ENCODE measurements at places on chromosomes 7 and 10. TPM values are rescaled to one million over a fixed set of nuclear protein-coding genes. Genes with fewer than 3 reads are reported as not detected.
A peak's percentile ranks its signal among the peaks of the same experiment; 100 is the strongest.

- peak overlapping the region; percentile 75 for H3K4me3 ChIP-seq
- no peaks in the 10 kb centered on the region for H3K36me3 ChIP-seq
- peak; percentile 20 for DNase-seq
- peaks cover 51% of the 10 kb centered on the region for H3K27me3 ChIP-seq
- H3K27ac ChIP-seq: no peak overlapping the region
- peaks cover 8% of the 10 kb centered on the region for H3K4me1 ChIP-seq
These were observed 148.2 kb downstream of the CELF2 start for GRCh38 chr10:11165591-11166543.

DNA sequence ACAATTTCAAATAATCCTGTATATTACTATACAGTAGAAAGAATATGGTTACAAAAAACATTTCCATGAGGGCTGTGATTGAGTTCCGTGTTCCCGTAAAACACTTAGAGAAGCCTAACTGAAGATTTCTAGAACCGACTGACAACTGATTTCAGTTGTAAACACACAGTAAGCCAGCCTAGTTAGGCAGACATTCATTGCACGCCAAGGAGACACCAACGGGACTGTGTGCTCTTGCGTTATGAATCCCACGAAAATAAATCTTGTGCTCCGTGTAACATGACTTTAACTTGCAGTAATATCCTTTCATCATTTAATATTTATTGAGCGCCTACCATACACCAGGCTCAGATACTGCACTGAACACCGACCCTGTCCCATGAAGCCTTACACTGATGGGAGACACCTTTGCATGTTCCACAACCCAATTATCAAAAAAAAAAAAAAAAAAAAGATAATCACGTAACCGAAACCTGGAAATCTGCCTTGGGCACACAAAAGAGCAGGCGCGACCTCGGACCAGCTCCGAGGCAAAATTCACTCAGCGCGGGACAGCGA lies 420 bp upstream of the KLHL7 start:
- peaks cover 28% of the 10 kb centered on the region for H3K4me1 ChIP-seq
- H3K27me3 ChIP-seq: no peaks in the 10 kb centered on the region
- H3K36me3 ChIP-seq: peaks cover 7% of the 10 kb centered on the region
- H3K27ac ChIP-seq: peak overlapping the region; percentile 100
- DNase-seq: no peak
- H3K4me3 ChIP-seq: peak overlapping the region; percentile 99

- no peak overlapping the region for H3K27ac ChIP-seq
- no peak for DNase-seq
- H3K36me3 ChIP-seq: no peaks in the 10 kb centered on the region
- no peaks in the 10 kb centered on the region for H3K4me1 ChIP-seq
- H3K27me3 ChIP-seq: peaks cover 2% of the 10 kb centered on the region
These were observed 719.1 kb downstream of the AUTS2 start for GRCh38 chr7:70317356-70317755.

Gene TUBAL3
- total RNA-seq: not detected

DNA sequence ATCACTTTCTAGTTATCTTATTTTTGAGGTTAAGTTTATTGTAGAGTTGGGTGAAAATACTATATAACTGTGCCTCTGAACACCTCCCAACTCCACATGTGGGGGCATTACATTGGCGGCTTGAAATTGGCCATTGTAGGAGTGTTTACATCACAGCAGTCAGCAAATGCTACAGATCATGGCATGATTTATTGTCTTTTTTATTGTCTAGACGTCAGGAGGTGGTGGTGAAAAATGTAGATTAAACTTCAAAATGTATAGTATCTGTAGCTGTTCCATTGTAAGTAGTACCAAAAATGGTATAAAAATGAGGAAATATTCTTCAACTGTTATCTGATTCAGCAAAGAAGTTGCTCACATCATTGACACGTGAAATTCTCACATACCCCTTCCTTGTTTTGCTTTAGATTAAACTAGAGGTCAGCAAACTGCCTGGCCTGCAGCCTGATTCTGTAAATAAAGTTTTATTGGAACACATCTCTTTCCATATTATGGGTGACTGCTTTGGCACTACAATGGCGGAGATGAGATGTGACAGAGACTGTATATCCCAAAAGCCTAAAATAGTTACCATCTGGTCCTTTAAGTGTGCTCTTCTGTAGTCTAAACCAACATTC lies 35.0 kb downstream of the TAF3 start:
- peaks cover 1% of the 10 kb centered on the region for H3K36me3 ChIP-seq
- H3K27me3 ChIP-seq: no peaks in the 10 kb centered on the region
- no peak overlapping the region for H3K4me3 ChIP-seq
- H3K4me1 ChIP-seq: peaks cover 42% of the 10 kb centered on the region
- H3K27ac ChIP-seq: no peak overlapping the region

GRCh38 chr7:77520261-77520660 lies 16.8 kb upstream of the PTPN12 start:
- no peak for DNase-seq
- no peak overlapping the region for H3K4me3 ChIP-seq
- peaks cover 4% of the 10 kb centered on the region for H3K4me1 ChIP-seq
- no peak overlapping the region for H3K27ac ChIP-seq

GRCh38 chr10:1100691-1101368 lies 44.6 kb downstream of the WDR37 start:
- no peaks in the 10 kb centered on the region for H3K27me3 ChIP-seq

DNA sequence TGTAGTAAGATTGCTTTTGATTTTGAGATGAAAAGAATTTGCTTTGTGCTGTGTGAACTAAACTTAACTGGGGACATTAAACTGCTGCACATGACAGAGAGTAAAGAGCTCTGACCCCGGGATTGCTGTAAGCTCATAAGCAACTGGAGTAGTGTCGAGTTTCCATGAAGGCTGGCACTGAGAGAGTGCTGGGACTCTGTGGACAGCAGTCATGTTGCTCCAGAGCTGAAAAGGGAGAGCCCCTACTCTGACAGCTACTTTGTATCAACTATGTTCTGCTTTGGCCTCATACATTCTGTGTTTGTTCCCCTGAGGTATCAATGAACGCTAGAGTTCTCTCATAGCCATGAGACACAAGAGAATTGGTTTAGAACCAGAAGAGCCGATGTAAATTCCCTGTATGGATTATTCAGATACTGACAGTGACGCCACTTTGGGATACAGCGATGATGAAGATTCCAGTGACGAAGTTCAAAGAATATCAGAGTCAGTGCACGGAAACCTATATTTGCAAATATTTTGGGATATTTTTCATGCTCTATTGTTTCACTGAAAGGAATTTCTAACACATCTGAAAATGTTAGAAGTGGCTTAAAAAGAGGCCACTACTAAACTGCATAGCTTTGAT lies 185.9 kb upstream of the DKK1 start:
- H3K36me3 ChIP-seq: no peaks in the 10 kb centered on the region
- no peak overlapping the region for H3K27ac ChIP-seq
- H3K4me1 ChIP-seq: no peaks in the 10 kb centered on the region
- H3K4me3 ChIP-seq: no peak overlapping the region

GRCh38 chr10:30531751-30532530 lies 97.6 kb downstream of the LYZL2 start:
- H3K27me3 ChIP-seq: no peaks in the 10 kb centered on the region
- no peak for DNase-seq
- H3K4me1 ChIP-seq: peaks cover 46% of the 10 kb centered on the region
- H3K36me3 ChIP-seq: no peaks in the 10 kb centered on the region
- H3K27ac ChIP-seq: no peak overlapping the region
- no peak overlapping the region for H3K4me3 ChIP-seq

DNA sequence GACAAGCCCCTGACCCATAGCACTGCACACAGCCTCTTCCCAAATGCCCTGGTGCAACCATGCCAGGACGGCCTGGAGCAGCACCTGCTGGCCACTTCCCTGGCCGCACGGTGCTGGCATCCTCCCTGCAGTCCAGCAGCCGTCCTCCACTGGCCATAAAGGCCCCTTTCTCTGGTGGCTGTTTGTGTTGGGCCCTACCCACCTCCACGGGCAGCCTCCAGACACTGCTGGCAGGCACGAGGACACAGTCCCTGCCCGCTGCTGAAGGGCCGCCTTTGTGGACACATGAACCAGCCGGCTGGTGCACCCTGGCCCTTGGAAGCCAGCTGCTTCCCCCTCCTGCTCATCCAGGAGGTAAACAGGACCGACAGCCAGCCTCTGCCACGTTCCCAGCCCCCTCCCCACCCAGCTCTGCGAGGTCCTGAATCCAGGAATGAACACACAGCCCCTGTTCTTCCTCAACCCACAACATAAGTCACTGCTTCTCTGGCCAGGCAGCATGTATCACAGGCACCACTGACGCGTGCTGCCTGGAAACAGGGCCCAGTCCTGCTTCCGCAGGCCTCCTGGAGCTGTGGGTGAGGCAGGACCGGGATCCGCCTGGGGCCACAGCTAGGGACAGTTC lies 43.8 kb downstream of the SPOCK2 start:
- no peaks in the 10 kb centered on the region for H3K36me3 ChIP-seq
- H3K27ac ChIP-seq: peak overlapping the region; percentile 29
- H3K4me3 ChIP-seq: no peak overlapping the region
- DNase-seq: no peak

DNA sequence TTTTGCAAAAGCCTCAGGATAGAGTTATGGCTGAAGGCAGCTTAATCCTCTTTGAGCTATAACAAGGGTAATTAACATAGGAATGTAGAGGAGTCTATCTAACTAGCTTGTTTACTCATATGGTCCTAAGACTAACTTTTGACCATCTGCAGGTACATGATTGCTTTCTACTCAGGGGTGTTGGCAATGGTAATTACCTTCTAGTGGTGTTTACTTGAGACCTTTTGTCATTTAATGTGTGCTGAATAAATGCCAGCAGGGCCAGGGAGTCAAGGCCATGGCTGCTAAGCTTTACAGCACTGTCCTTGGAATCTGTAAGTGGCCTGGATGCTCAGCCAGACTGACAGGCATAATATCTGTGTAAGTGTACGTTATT lies 1325.0 kb downstream of the XPNPEP1 start:
- no peaks in the 10 kb centered on the region for H3K27me3 ChIP-seq
- no peak overlapping the region for H3K4me3 ChIP-seq
- peaks cover 29% of the 10 kb centered on the region for H3K4me1 ChIP-seq
- H3K27ac ChIP-seq: peak overlapping the region; percentile 70
- no peak for DNase-seq

- peaks cover 2% of the 10 kb centered on the region for H3K36me3 ChIP-seq
- H3K4me3 ChIP-seq: peak overlapping the region; percentile 92
- peak overlapping the region; percentile 98 for H3K27ac ChIP-seq
- no peaks in the 10 kb centered on the region for H3K27me3 ChIP-seq
- peaks cover 21% of the 10 kb centered on the region for H3K4me1 ChIP-seq
These were observed 453 bp downstream of the URGCP start for GRCh38 chr7:43905956-43906330.

Gene PCDH15
- total RNA-seq: 1.1 TPM

- no peak for DNase-seq
- H3K27ac ChIP-seq: no peak overlapping the region
- H3K27me3 ChIP-seq: no peaks in the 10 kb centered on the region
- H3K4me3 ChIP-seq: no peak overlapping the region
- H3K4me1 ChIP-seq: peaks cover 3% of the 10 kb centered on the region
These were observed 5.1 kb upstream of the SH2D4B start for GRCh38 chr10:80532571-80532970.
